Upper lobe of right lung (tissue), 1 donor: ENCODE measurements at places on chromosomes 4 and X. TPM values are rescaled to one million over a fixed set of nuclear protein-coding genes. Genes with fewer than 3 reads are reported as not detected.

DNA sequence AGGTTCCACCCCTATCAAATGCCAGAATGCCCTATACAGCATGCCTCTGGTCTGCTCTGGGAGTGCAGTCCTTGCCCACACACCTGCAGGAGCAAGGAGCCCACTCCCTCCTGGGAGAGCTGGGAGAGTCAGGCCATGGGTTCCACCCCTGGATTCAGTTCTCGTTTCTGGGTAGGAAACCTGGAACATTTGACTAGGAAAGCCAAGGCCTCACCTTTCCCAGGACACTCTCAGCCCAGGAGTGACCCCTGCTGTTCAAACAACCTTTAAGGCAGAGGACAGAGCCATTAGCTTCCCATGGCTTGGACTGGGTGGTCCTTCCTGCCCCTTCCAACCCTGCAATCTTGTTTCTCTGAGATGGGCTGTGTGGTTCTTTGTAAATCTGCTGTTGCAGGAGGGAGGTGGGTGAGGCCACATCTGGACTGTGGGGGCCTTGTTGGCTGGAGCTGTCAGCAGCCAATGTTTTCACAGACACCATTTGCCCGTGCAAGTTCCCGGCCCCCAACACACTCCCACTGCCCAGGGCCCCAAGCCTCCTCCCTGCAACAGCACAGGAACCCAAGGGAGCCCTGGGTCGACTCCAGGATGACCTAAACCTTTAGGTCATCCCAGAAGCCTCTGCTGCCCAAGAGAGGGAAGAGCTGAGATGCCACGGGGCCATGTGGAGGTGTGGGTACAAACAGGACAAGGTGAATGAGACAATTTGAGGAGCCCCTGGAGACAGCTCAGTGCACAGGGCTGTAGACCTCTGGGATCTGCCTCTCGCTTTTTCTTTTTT is 104.4 kb downstream of the PJA1 start:
- H3K27ac ChIP-seq, result no peak overlapping the region
- H3K36me3 ChIP-seq, result no peaks in the 10 kb centered on the region

DNA sequence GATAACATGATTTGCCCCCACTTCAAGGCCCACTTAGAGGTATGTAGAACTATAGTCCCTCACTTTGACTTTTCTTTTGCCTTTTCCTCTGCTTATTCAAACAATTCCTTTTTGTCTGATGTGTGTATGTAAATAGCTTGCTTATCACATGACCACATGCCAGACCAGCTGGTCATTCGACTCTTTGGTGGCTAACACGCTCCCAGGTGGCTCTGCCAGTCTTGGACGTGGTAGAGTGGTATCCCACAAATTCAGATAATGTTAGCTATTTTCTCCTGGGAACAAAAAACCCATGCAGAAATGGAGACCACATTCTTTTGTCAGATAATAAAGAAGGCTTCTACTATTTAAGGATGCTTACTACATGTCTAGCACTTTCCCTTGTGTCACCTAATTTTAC is 47.9 kb downstream of the ARHGAP24 start:
- no peak for DNase-seq
- H3K36me3 ChIP-seq, result no peaks in the 10 kb centered on the region
- no peak overlapping the region for H3K27ac ChIP-seq
- no peaks in the 10 kb centered on the region for H3K4me1 ChIP-seq

Gene CXXC4
- 0.61 TPM for total RNA-seq

- DNase-seq, result no peak
- no peaks in the 10 kb centered on the region for H3K4me1 ChIP-seq
- H3K27ac ChIP-seq, result no peak overlapping the region
- H3K36me3 ChIP-seq, result peaks cover 72% of the 10 kb centered on the region
Observed at GRCh38 chr4:151143162-151143561, 43.7 kb downstream of the RPS3A start.

- DNase-seq, result no peak
- H3K27ac ChIP-seq, result no peak overlapping the region
- H3K4me3 ChIP-seq, result no peak overlapping the region
Observed at GRCh38 chr4:113591982-113592381, 169.6 kb downstream of the CAMK2D start.

Gene DNASE1L1
- 37.1 TPM for total RNA-seq

DNA sequence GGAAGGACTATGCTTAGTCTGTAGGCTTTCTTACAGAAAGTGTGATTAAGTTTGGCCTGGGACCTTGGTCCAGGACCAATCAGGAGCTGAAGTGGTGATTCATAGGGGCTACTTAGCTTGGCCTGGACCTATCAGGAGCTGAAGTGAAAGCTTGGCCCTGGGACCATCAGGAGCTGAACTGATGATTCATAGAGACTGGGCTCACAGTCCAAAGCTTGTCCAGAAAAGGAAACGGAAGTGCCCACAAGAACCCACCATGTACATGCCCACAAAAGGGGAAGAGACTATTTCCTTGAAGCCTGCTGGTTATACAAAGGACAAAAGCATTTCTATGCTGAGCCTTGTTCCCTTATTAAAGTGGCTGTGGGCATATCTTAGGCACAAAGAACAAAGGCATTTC is 12.6 kb downstream of the TENT5D start:
- H3K27ac ChIP-seq, result no peak overlapping the region
- H3K4me3 ChIP-seq, result no peak overlapping the region
- H3K27me3 ChIP-seq, result no peaks in the 10 kb centered on the region
- DNase-seq, result no peak
- no peaks in the 10 kb centered on the region for H3K4me1 ChIP-seq

DNA sequence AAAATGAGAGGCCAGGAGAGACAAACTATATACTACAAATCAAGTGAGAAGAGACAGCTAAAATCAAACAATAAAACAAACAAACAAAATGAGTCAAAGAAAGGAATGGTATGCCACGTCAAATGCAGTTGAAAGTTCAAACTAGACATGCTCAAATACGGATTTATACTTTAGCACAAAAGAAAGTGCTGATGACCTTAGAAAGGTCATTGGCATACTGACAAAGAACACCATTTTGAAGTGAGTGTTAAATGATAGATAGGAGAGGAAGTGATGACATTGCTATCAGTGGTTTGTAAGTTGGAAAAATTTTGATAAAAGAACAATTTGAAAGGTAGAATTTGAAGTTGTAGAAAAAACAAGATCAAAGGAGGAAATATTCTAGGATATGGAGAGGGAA is 55.3 kb downstream of the TECRL start:
- DNase-seq, result no peak
- H3K27ac ChIP-seq, result no peak overlapping the region
- H3K4me1 ChIP-seq, result no peaks in the 10 kb centered on the region
- no peaks in the 10 kb centered on the region for H3K27me3 ChIP-seq

Gene TADA2B
- 23.2 TPM for total RNA-seq

Gene SLC2A9
- 19.0 TPM for total RNA-seq

DNA sequence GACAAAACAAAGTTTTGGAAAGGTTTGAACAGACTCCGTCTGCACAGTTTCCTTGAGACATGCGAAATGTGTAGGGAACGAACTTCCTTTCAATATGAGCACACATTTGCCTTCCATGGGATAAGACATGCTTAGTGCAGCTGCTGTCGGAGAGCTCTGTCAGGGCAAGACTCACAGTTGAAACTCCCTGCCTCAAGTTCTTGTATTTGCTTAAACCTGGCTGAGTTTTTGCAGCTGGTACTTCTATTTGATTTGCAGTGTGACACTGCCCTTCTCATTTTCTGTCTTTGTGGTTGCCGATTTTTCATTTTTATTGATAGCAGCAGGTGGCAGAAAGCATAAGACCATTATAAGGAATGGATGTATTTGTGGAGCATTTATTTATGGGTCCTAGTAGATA is 18.2 kb upstream of the RHOH start:
- H3K36me3 ChIP-seq, result no peaks in the 10 kb centered on the region
- H3K27ac ChIP-seq, result no peak overlapping the region
- no peaks in the 10 kb centered on the region for H3K27me3 ChIP-seq
- no peaks in the 10 kb centered on the region for H3K4me1 ChIP-seq
- no peak overlapping the region for H3K4me3 ChIP-seq

Gene VEGFC
- total RNA-seq, result 19.0 TPM

GRCh38 chr4:55033296-55033695 is 92.1 kb downstream of the KDR start:
- H3K4me3 ChIP-seq, result no peak overlapping the region
- H3K4me1 ChIP-seq, result peaks cover 32% of the 10 kb centered on the region
- H3K27ac ChIP-seq, result no peak overlapping the region
- no peak for DNase-seq
- H3K36me3 ChIP-seq, result no peaks in the 10 kb centered on the region
- no peaks in the 10 kb centered on the region for H3K27me3 ChIP-seq

DNA sequence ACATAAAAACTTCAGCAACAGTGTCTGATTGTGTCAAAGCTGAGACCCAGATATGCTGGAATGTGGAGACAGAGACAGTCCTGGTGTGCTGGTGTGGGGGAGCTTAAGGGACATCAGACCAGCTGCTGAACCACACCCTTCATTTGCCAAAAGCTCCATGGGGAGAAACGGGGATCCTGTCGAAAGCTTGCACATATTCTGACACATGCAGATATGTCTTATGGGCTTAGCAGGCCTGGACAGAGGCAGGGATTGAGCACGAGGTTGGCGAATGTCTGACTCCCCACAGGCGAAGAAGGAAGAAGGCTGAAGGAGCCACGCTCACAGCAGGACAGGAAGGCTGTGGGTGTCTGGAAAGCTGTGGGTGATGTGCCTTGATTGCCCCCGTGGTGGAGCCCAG is 72.1 kb upstream of the ACSL1 start:
- no peaks in the 10 kb centered on the region for H3K36me3 ChIP-seq
- DNase-seq, result peak; percentile 65
- no peak overlapping the region for H3K4me3 ChIP-seq
- H3K4me1 ChIP-seq, result no peaks in the 10 kb centered on the region
- no peaks in the 10 kb centered on the region for H3K27me3 ChIP-seq

Gene MAGEB16
- total RNA-seq, result not detected

DNA sequence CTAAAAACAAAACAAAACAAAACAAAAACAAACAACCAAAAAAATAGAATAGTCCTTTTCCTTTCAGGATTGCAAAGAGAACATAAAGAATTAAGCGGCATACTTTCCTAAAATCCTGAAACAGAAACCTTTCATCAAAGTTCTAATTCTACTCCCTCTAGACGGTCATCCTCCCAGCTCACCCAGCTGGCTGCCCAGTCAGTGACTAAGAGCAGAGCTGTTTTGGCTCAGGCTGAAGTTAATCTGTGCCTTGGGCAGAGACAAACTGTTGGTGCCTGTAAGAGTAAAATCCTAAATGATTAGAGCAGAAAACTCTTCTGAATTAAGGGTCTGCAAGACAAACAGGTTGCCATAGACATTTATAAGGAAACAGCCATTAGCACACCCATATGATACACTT is 17.6 kb upstream of the WAS start:
- no peaks in the 10 kb centered on the region for H3K36me3 ChIP-seq
- no peak overlapping the region for H3K27ac ChIP-seq
- no peaks in the 10 kb centered on the region for H3K27me3 ChIP-seq
- H3K4me1 ChIP-seq, result no peaks in the 10 kb centered on the region
- DNase-seq, result no peak

DNA sequence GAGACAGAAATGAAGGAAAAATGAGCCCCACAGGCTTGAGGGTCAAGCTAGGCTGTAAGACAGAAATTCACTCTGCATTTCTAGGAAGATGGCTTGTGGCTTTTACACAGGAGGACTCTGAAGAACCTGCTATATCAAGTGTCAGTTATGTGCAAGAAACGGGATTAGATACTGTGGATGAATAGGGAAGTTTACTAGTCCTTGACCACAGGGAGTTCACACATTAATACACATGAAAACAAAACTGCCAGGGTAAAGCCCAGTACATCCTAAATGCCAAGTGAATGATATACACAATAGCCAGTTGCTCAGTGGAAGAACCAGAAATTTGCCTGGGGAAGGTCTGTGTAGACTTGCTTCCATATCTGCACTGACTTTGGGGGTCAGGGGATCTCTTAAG is 53.5 kb downstream of the TMEM131L start:
- no peak for DNase-seq
- H3K27me3 ChIP-seq, result no peaks in the 10 kb centered on the region
- no peaks in the 10 kb centered on the region for H3K36me3 ChIP-seq
- H3K4me1 ChIP-seq, result peaks cover 27% of the 10 kb centered on the region
- H3K27ac ChIP-seq, result no peak overlapping the region

Gene DUX4
- total RNA-seq, result not detected

GRCh38 chrX:97858592-97858991 is 974.9 kb downstream of the RPA4 start:
- no peak for DNase-seq
- no peak overlapping the region for H3K4me3 ChIP-seq
- H3K36me3 ChIP-seq, result no peaks in the 10 kb centered on the region
- H3K27ac ChIP-seq, result no peak overlapping the region

DNA sequence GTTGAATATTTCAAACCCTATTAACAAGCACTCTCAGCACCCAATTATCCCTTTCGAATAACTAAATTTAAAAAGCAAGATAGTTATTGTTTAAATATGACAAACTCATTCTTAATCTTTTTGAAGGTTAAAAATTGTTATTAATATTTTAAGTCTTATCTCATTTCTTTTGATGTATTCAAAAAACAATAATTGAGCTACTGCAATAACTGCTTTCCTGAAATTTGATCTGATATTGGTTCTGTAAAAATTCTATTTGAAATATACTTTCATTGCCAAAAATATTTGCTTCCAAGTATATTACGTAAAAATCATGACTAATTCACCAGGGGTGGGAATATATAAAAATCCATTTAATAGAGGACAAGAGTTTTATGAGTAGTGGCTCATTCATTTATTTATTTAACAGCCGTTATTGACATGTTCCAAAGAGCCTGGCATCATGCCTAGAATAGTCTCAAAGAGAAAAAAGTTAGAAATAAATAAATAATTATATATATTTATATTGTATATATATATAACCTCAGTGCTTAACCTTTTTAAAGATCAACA is 34.4 kb downstream of the GLRA3 start:
- H3K4me1 ChIP-seq, result no peaks in the 10 kb centered on the region
- no peak overlapping the region for H3K27ac ChIP-seq
- H3K36me3 ChIP-seq, result no peaks in the 10 kb centered on the region
- DNase-seq, result no peak
- H3K4me3 ChIP-seq, result no peak overlapping the region

Gene IQCM
- total RNA-seq, result not detected

DNA sequence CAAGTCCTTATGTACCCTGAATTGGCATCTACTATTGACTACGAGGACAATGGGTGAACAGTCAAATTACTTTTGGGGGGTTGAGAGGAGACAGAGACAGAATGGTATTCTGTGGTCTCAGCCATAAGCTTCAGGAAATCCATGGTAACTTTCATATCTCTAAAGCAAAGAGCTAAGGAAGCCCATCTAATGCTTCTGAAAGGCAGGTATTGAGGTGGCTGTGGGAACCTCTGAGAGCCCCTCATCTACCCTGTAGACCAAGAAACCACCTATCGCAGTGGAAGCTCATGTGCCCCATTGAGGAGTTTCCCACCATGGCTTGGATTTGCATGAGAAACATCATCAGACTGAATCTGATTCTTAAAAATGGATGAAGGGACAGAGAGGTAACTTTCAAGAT is 23.1 kb upstream of the BMP2K start:
- peaks cover 12% of the 10 kb centered on the region for H3K4me1 ChIP-seq
- H3K4me3 ChIP-seq, result no peak overlapping the region
- H3K27me3 ChIP-seq, result no peaks in the 10 kb centered on the region
- no peak overlapping the region for H3K27ac ChIP-seq
- H3K36me3 ChIP-seq, result no peaks in the 10 kb centered on the region

Gene SOWAHD
- total RNA-seq, result 4.0 TPM
